KG1 (cell line): ENCODE measurements at places on chromosomes 12 and 14.

DNA sequence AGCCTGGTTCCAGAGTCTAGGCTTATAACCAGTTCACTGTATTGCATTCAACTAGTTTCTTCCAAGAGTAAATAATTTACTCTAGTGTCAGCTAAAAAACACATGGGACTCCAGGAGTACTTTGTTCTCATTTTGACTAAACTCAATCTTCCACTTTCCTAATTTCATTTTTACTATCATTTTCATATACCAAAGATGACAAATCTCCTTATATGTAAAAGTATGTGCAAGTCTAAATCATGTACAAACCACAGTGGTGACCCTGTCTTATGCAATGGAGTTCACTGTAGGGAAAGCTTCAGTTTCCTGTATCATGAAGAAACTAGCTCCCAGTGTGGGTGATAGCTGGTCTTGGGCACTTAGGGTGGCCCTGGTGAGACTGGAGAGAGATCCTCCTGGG is 151.6 kb downstream of the HELB start:
- DNase-seq = no peak

DNA sequence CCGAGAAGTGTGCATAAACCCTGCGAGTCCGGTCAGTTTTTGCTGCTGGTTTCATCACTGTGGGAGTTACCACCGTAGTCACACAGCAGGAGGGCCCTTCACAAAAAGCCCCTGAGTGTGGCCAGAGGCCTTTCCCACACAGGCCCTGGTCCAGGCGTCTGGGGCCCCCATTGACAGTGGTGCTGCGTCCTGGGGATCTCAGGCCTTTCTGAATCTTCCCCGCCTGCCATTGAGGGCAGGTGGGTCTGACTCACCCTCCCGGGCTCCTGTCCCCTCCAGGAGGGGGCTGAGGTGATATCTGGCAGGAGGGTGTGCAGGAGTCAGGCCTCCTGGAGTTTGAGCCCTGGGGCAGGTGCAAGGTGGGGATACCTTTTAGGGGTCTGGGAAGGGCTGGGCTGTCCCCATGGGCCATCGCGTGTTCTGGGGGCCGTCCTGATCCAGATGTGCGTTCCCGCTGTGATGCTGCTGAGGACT is 358.5 kb downstream of the TMEM121 start:
- DNase-seq = no peak

DNA sequence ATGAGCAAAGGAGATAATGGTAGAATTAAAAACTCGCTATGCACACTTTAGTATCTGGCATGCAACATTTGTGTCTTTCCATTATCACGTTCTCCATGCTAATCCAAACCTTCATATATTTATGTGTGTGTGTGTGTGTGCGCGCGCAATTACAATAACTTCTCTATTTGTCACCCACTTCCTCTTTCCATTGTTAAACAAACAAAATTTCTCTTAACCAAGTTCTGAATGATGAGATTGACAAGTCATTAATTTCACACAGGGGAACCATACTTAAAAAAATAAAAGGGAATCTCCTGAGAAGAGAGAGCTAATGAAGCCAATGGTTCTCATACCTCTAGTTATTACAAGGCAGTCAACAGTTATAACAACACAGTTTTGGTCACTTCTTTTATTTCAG is 575.9 kb upstream of the MDGA2 start:
- no peak for DNase-seq

GRCh38 chr14:55451398-55451797 is 11.0 kb upstream of the TBPL2 start:
- no peak for DNase-seq

GRCh38 chr12:65825507-65826352 is 1.4 kb downstream of the HMGA2 start:
- DNase-seq = peak; percentile 52

- no peak for DNase-seq
Observed at GRCh38 chr14:59292921-59293534, 104.6 kb downstream of the DAAM1 start.

GRCh38 chr14:62130441-62130840 is 368.2 kb downstream of the SNAPC1 start:
- no peak for DNase-seq

GRCh38 chr12:130053651-130054069 is 108.6 kb upstream of the FZD10 start:
- no peak for DNase-seq

DNA sequence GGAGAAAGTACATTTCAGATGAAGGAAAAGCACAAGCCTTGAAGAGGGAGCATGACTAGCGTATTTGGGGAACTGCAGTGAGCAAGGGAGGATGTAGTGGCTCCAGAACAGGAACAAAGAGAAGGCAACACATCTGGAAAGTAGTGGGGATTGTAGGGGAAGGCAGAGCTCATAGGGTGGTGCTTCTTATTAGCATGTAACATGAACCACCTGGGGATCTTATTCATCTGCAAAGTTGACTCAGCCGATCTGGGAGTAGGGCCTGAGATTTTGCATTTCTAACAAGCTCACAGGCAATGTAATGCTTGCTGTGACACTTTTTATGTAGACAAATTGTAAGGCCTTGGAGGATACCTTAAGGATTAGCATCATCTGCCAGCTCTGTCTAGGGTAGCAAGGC is 447.3 kb downstream of the NELL2 start:
- no peak for DNase-seq

DNA sequence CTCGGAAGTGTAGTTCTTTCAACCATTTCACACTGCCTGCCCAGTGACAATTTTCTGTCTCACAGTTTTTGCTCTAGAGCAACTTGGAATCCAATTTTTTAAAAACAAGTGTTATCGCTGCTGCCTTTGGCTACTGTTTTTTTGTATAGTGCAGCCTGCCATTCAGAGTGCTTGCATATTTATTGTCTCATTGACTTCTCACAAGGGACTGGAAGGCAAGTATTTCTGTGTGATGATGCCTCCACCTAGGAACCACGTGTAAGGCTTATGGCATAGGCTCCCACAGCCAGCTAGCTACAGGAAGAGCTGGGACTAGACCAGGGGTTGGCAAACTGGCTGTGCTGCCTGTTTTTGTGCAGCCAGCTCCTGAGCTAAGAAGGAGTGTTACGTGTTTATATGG is 903 bp downstream of the PARPBP start:
- DNase-seq = peak; percentile 39

DNA sequence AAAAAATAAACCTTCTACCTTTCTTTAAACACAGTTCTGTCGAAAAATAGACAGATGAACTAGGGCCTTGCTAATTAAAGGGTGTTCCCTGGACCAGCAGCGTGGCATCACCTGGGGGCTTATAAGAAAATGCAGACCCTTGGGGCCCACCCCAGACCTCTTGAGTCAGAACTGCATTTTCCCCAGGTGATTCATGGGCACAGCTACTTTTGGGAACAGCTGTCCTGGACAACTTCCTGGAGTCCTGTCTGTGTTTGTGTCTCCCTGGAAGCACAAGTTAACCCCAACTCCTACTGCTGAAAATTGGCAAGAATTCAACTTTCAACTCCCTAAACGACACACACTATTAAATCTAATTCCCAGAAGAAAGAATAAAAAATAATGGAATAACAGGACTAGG is 17.8 kb downstream of the FBLN5 start:
- no peak for DNase-seq

- no peak for DNase-seq
Observed at GRCh38 chr12:52310622-52311284, 10.4 kb downstream of the KRT83 start.

- DNase-seq = no peak
Observed at GRCh38 chr14:105702275-105702817, 176.0 kb downstream of the TMEM121 start.

- no peak for DNase-seq
Observed at GRCh38 chr14:55386037-55386808, 25.4 kb downstream of the ATG14 start.

GRCh38 chr14:106067935-106068334 is 541.6 kb downstream of the TMEM121 start:
- DNase-seq = no peak

DNA sequence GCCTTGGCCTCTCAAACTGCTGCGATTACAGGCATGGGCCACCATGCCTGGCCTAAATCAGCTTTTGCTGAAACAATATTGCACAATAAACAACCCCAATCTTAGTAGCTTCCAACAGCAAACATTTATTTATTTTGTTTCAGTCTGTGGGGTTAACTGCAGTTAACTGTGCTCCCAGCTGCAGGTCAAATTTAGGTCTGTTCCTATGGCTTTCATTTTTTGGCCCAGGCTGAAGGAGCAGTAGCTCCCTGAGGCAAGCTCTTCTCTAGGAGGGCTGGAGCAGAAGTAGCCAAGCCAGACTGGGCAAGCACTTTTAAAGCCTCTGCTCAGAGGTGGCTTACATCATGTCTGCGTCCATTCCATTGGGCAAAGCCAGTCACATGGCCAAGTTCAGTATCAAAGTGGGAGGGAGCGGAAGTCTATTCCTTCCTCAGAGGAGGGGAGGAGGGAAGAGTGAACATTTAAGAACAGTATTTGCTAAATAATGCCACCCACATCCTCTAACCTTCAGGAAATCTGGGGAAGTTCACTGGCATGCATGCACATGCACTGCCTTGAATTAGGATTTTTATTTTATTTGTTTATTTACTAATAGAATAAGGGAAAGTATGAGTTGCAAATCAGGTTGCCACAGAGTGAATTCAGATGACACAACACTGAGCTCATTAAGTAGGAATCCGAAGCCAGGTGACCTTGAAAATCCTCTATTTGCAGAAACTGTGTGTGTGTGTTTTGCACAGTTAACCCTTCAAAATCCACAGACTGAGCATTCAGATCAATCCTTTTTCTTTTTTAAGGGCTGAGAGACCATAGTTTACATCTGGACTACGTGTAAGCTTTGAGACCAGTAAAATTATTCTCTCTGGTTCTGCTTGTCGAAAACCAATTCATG is 122.0 kb upstream of the SEL1L start:
- no peak for DNase-seq

GRCh38 chr12:60415351-60415750 is 819.5 kb downstream of the SLC16A7 start:
- no peak for DNase-seq

- no peak for DNase-seq
Observed at GRCh38 chr14:103315351-103315911, 18.6 kb upstream of the EIF5 start.

GRCh38 chr14:22884738-22885523 is 1.9 kb downstream of the REM2 start:
- DNase-seq = no peak

DNA sequence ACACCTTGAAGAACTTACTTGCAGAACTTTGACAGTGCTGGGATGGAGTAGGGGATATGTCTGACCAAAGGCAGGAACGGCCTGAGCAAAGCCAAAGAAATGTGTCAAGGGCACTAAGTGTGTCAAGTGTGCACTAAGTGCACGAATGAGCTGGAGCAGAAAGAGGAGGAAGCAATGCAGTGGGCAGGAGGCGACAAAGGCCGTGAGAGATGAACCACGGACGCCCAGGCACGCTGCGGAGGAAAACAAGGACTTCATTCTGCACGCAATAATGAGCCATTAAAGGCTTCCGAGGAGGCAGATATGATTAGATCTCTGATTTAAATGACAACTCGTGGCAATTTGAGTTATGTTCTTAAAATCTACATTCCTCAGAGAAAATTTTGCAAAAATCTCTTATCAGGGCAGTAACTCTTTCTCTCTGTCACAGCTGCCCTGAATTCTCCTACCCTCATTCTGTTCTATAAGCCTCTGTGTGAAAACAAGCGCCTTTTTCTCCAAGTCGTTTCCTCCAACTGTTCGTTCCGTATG is 25.3 kb downstream of the GRIN2B start:
- no peak for DNase-seq

GRCh38 chr12:56206452-56207166 is 15.1 kb downstream of the RNF41 start:
- DNase-seq = no peak

DNA sequence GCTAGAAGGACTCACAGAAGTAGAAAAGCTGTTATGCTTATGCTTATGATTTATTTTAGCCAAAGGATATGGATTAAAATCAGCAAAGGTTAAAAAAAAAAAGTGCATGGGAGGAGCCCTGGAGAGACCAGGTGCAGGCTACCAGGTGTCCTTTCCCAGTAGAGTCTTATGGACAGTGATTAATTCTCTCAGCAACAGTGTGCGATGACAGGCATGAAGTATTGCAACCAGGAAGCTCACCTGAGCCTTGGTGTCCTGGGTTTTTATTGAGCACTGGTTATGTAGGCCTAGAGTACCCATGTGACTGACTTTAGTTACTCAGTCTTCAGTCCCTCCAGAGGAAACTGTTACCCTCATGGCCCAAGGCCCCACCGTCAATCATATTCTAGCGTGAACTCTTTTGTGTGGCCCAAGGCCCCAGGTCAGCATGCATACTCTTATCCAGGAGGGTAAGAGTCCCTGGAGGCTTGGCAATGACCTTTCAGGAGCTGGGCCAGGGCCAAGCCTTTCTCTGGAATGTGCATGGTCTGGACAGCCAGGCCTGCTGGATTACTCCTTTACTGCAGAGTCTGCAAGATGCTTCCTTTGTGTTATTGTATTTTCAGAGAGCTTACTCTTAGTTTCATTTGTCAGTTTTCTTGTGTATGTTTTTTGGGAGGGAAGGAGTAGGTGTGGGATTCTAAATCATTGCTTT is 69.6 kb upstream of the RD3L start:
- no peak for DNase-seq

DNA sequence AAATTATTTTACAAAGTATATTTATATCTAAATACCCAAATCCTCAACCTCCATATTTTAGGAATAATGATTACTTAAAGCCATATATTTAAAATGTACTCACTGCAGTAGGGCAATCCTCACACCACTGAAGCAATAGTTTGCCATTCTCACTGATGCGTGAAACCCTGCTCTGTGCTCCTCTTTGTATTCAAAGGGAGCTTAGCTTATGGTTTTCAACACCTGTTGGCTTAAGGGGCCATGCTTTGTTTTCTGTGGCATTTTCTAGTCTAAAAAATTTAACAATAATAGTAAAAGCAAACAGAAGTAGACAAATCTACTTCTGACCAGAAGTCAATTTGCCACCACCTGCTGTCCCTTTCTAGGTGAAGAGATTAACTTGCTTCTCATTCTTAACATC is 294.6 kb downstream of the FLRT2 start:
- no peak for DNase-seq

GRCh38 chr12:48615681-48616080 is 45.8 kb upstream of the LALBA start:
- DNase-seq = no peak

DNA sequence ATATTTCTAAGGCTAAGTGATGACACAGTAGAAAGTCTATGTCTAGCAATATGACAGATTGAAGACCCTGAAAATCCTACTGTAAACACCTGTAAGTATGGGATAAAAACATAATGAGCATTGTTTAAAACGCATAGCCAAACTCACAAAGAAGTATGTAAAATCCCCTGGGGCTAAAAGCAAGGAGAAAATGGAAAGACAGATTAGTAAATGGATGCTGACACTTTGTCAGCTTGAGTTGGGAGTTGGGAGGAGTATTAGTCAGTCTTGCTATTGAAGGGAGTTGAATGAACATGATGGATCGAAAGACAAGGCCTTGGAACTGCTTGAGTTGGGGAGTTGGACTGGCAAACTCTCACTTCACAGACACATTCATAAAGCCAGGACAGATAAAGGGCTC is 79.0 kb upstream of the PRKD1 start:
- DNase-seq = no peak
